ENCODE measurements at places on chromosomes 7 and 10. TPM values are rescaled to one million over a fixed set of nuclear protein-coding genes. Genes with fewer than 3 reads are reported as not detected.

Gene THNSL1
- 3.8 TPM for total RNA-seq

GRCh38 chr7:112308974-112309373, 102.5 kb downstream of the ZNF277 start:
- DNase-seq = no peak

GRCh38 chr7:156080596-156080995, 268.3 kb upstream of the SHH start:
- DNase-seq = no peak

DNA sequence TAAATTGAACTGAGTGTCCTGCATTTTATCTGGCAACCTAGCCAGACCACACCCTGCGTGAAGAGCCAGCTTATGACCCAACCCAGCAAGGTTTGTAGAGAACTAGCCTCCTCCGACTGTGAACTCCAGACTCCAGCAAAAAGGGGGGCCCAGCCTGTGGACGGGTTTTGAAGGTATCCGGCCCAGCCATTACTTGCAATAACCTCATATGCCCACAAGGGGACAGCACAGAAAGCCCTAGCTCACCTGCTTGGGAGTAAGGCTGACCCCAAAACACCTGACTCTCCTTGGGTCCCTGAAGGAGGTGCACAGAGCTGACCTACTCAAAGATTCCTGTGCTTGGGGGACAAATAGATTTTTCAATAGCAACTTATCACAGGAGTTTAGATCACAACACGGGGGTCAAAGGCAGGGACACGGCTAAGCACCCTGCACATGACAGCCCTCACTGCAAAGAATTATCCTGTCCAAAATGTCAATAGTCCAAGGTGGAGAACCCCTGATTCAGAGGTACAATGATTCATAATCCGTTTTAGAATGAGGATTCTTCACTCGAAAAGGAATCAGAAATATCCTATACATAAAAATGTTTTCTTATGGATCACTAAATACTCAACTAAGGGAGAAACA, 4.6 kb downstream of the TRPV6 start:
- DNase-seq = no peak

- no peak for DNase-seq
These were observed 425.1 kb upstream of the MGMT start for GRCh38 chr10:129041916-129042315.

Gene PAPOLB
- 0.31 TPM for total RNA-seq

Gene ACHE
- total RNA-seq = 21.5 TPM

GRCh38 chr7:126948664-126949063, 304.1 kb downstream of the GRM8 start:
- DNase-seq = no peak

DNA sequence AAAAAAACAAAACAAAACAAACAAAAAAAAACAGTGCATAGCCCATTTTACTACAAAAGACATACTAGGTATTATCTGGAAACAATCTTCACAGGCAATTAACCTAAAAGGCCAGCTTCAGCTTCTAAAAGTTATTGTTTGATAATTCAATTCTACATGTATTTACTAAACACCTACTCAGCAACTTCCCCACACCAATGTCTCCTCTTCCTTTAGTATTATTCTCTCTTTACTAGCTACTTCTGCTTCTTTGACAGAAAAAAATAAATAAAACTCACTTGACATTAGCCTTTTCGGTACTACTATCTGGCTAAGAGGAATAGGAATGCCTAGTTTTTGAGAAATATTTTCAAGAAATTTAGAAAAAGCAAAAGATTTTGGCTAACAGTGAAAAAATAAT, 2.8 kb downstream of the TM9SF3 start:
- no peak for DNase-seq

Gene IFIT2
- 7.7 TPM for total RNA-seq

- DNase-seq = no peak
These were observed 38.0 kb downstream of the POLR1F start for GRCh38 chr7:19670806-19671205.

DNA sequence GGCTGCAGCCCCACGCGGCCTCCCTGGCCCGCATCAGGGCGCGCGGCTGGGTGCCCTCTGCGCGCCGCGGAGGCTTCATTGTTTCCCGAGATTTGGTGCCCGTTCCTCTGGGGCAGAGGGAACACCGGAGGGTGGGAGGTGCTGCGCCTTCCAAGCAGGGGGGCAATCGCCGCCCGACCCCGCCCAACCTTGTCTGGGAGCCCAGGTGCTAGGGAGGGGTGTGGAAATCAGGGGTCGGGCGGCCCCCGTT, 1.0 kb upstream of the NRP1 start:
- DNase-seq = no peak

- DNase-seq = no peak
These were observed 109.4 kb downstream of the ADARB2 start for GRCh38 chr10:1627945-1628344.

- DNase-seq = no peak
These were observed 53.0 kb downstream of the CACUL1 start for GRCh38 chr10:118701529-118702323.

DNA sequence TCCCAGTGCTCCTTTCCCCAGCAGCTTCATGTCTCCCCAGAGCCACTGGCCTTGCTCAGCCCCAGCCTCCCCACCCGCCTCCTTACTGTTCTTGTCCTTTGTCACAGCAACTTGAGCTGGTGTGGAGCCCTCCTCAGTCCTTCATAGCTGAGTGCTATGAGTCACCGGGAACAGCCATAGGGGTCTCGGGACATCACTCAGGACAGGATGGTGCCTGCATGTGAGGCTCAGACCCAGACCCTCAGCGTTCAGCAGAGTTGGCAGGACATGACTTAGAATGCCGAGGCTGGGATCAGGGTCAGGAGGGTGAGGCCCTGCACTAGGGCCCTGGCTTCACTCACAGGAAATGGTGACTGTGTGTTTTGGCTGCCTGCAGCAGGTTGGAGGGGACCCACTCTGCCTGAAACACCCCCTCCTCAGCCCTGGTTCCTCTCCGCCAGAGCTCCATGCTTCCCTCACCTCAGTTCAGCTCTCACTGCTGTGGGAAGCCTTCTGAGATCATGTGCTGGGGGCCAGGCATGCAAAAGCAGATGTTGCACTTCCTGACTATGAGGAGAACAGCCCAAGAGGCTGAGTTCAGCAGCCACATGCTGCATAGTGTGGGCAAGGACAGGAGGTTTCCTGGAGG, 40.7 kb upstream of the GJD4 start:
- no peak for DNase-seq

GRCh38 chr10:93745408-93746065, 12.2 kb upstream of the LGI1 start:
- DNase-seq = peak; percentile 35

GRCh38 chr7:14751461-14751860, 151.1 kb downstream of the DGKB start:
- no peak for DNase-seq

GRCh38 chr7:86339051-86339450, 304.7 kb upstream of the GRM3 start:
- DNase-seq = no peak

DNA sequence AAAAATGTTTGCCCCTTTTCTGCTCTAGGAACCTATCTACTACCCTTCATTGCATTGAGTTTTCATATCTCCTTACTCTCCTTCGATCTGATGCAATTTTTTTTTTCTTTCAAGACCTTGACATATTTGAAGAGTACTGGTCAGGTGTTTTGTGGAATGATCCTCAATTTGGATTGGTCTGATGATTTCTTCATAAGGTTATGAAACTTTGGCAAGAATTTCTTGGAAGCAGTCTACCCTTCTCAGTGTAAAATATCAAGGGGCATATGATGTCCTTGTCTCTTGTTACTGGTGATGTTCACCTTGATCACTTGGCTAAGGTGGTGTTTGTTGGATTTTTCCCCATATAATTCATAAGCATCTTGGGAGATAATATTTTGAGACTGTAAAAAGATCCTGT, 64.7 kb downstream of the CPED1 start:
- no peak for DNase-seq

GRCh38 chr7:1109581-1110310, 21.8 kb downstream of the GPER1 start:
- peak; percentile 63 for DNase-seq

- no peak for DNase-seq
These were observed 143.1 kb downstream of the DYNC2I1 start for GRCh38 chr7:158999496-158999895.

GRCh38 chr7:5526100-5526905, 102.7 kb upstream of the TNRC18 start:
- peak; percentile 76 for DNase-seq

Gene GJD4
- total RNA-seq = not detected

DNA sequence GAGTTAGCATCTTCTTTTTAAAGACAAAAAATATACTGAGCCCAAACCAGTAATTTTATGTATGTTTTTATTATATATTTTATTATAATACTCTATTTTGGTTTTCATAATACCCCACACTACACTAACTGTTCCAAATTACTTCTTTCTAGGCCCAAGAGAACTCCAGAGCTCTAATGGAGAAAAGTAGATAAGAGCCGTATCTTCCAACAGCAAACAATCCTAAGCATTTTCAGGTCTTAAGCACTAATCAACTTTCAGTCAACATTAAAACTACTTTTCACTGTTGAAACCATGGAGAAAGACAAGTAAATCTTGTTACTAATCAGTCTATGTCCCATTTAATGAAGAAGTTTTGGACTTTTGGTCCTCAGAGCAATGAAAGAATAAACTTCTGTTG, 55.1 kb downstream of the JMJD1C start:
- DNase-seq = no peak

Gene SEMA4G
- 3.4 TPM for total RNA-seq

DNA sequence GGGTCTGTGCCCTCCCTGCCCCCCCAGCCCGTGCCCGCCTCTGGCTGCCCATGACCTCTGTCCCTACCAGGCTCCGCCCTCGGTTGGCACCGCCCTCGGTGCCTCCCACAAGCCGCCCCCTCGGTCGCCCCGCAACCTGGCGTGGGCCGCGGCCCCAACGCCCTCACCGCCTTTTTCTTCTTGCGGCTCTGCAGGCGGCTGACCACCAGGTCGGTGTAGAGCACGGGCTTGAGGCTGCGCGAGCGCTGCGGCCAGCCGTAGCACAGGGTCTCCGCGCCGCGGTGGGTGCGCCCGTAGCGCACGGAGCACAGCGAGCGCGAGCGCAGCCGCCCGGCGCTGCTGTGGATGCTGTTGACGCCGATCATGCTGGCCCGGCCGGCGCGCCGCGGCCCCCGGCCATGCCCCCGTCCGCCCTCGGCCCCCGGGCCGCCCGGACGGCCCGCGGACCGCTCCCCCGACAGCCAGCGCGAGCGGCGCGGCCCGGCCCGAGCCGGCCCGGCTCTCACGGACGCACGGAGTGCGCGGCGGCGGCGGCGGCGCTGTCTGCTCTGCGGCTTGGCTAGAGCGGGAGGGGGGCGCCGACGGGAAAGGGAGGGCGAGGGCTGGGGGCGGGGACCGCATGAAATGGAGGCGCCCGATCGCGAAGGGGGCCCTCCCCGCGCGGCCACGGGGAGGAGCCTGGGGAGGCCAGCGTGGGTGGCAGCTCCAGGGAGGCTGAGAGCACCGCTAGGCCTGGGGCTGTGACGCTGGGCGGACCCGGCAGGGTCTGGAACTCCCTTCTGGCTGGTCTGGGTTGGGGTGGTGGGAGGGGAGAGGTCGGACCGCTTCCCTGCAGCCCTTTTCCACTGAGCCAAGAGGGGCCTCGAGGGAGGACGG, 9.6 kb downstream of the PSD start:
- no peak for DNase-seq

- DNase-seq = peak; percentile 61
These were observed 107.3 kb downstream of the SNX10 start for GRCh38 chr7:26398756-26399509.

- DNase-seq = peak; percentile 97
These were observed at the start of gene ENTPD7 for GRCh38 chr10:99659031-99659867. Gene ENTPD7 (plus strand): TSS chr10:99659509. CDS start chr10:99659957, 448 bp downstream.

DNA sequence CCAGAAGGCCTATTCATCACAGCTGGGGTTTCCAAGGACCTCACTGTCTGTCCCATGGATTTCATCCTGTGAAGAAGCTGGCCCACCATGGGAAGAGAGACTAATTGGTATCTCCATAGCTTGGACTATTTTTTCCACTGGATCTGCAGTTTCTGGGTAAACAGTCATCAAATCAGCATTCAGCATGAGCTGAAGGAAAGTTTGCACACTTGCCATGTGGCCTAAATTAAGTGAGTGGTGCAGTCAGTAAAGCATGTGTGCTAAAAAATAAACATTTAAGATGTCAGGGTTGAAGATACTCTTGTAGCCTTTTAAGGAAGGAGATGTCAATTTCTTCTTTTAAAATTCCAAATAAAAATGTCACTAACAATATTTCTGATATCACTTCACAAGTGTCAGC, 381.1 kb upstream of the ZMIZ1 start:
- DNase-seq = no peak

- no peak for DNase-seq
These were observed 241.4 kb upstream of the CCDC6 start for GRCh38 chr10:60147576-60148265.

- no peak for DNase-seq
These were observed 1133.4 kb downstream of the XPNPEP1 start for GRCh38 chr10:108789919-108790318.

GRCh38 chr10:120460186-120460585, 3.2 kb downstream of the PLPP4 start:
- DNase-seq = no peak

All from right cardiac atrium (tissue), 5 donors.